ENCODE measurements at places on chromosomes 13 and 19.

GRCh38 chr19:36638862-36639510, 27.7 kb downstream of the ZNF461 start:
- DNase-seq: no peak

GRCh38 chr19:49973987-49974386, 13.0 kb upstream of the SIGLEC11 start:
- DNase-seq: no peak

DNA sequence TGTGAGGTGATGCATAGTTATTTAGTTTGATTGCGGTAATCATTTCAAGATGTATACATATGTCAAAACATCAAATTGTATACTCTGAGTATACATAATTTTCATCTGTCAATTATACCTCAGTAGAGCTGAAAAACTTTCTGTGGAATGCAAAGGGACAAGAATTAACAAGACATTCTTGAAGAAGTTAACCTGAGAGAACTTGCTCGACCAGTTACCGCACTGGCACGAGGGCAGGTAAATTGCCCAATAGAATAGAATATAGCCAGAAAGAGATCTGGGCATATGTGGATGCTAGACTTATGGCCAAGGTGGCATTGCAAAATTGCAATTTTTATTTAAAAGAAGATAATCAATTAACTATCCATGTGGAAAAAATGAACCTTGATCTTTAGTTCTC, 42.3 kb upstream of the GJB6 start:
- DNase-seq: no peak

- DNase-seq: no peak
These were observed 36.5 kb upstream of the MRI1 start for GRCh38 chr19:13727798-13728197.

GRCh38 chr13:45433381-45433790, 15.2 kb upstream of the SLC25A30 start:
- DNase-seq: no peak

GRCh38 chr19:27733551-27734266, 1479.2 kb downstream of the UQCRFS1 start:
- no peak for DNase-seq

DNA sequence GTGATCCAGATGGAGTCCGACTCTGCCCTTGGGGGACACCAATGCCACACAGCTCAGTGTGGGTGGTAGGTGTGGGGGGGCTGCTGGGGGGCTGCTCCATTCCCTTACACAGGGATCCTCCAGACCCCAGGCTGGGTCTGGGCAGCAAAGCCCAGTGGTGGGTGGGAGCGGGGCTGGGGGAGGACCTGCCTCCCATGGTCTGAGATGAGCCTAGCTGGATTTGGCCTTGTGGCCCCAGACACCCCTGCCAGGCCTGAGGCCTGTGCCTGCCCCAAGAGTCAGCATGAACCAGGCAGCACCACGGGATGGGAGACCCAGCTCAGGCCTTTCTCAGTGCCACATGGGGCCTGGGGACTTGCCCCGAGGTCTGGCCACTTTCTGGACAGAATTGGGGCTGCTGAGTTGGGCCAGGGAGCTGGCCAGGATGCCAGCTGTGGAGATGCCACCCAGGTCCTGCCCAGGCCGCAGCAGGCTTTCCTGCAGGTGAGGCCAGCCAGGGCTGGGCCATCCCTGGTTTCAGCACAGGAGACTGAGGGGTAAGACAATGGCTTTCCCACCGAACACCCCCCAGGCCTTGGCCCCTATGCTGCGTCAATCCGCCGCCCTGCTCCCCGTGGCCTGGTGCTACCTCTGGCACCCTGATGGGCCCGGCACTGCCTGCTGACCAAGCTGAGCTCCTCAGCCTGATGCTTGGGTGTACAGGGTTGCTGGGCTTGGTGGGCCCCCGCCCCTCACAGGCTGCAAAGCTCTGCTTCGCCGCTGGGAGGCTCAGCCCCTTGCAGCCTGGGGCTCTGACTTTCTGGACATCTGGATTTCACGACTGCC, 24.2 kb downstream of the CEBPG start:
- DNase-seq: no peak

- DNase-seq: no peak
These were observed 1399.2 kb upstream of the ATXN8OS start for GRCh38 chr13:68708336-68708908.

DNA sequence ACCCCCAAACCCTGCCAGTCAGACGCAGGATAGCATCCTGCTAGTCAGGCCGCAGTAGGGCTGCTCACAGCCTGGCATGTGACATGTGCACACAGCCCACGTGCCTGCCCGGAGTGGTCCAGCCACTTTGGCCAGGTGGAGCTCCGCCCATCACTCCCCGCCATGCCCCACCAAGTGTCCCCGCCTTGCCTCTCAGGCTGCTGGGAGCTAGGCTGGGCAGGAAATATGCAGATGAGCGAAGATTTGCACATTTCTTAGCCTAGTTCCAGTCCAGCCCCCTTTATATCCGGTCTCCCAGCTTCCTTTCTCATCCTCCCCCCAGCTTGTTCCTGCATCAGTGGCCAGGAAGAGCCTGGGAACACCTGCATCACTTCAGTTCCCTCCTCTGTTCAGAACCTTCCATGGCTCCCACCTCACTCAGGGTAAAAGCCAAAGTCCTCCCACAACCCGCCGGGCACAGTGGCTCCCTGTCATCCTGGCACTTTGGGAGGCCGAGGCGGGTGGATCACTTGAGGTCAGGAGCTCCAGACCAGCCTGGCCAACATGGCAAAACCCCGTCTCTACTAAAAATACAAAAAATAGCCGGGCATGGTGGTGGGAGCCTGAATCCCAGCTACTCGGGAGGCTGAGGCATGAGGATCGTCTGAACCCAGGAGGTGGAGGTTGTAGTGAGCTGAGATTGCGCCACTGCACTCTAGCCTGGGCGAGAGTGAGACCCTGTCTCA, 2.3 kb upstream of the DOCK6 start:
- no peak for DNase-seq

GRCh38 chr13:66859078-66859477, 371.1 kb downstream of the PCDH9 start:
- DNase-seq: no peak

- no peak for DNase-seq
These were observed 9.8 kb upstream of the CPB2 start for GRCh38 chr13:46114613-46115012.

GRCh38 chr13:33022986-33023385, 6.8 kb downstream of the KL start:
- no peak for DNase-seq

DNA sequence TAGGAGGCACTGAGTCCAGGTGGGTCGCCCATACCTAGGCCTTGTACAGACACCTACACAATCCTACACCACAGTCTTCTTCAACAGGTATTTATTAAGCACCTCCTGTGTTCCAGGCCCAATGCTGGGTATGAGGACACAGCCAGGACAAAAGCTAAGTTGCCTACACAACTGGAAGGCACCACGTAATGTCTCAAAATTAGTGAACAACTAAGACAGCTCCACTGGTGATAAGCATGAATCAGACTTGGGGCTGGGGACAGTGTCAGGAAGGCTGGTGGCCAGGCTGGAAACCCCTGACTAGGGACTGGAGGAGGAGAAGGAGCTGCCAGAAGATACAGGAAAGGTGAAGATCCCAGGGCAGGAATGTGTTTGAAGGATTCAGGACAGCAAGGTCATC, 2.4 kb downstream of the SMIM24 start:
- DNase-seq: no peak

- DNase-seq: no peak
These were observed 58.2 kb downstream of the CDADC1 start for GRCh38 chr13:49305792-49306425.

- no peak for DNase-seq
These were observed 338.0 kb downstream of the TEX29 start for GRCh38 chr13:111658145-111659100.

DNA sequence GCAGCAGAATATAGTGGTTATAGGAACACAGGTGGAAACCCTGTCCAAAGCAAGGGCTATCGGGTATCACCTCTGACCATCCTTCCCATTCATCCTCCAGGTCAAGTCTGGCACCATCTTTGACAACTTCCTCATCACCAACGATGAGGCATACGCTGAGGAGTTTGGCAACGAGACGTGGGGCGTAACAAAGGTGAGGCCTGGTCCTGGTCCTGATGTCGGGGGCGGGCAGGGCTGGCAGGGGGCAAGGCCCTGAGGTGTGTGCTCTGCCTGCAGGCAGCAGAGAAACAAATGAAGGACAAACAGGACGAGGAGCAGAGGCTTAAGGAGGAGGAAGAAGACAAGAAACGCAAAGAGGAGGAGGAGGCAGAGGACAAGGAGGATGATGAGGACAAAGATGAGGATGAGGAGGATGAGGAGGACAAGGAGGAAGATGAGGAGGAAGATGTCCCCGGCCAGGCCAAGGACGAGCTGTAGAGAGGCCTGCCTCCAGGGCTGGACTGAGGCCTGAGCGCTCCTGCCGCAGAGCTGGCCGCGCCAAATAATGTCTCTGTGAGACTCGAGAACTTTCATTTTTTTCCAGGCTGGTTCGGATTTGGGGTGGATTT, 2.1 kb upstream of the RAD23A start:
- no peak for DNase-seq

DNA sequence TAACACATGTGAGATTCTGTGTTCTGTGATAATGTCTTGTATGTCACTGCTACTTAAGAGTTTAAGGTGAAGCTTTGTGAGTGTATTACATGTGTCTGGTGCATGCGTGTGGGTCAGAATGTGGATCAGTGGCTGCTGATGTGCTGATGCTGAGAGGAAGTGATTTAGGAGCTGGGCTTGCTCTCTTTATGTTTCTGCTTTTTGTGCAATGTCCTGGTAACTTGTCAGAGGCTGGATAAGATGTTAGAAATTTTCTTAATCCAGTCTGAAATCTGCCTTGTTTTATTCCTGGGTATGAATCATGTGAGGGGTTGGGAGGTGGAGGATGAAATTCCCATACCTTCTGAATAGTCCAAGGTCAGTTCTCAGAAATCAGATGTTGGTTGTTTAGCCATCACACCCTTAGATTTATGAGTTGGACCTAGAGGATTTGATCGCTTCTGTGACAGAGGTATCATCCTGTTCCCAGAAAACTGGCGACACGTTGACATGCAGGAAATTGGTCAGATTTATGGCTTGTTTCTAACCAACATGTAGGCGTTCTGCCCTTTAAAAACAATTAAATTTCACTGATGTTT, 24.5 kb upstream of the CXCL17 start:
- DNase-seq: no peak

DNA sequence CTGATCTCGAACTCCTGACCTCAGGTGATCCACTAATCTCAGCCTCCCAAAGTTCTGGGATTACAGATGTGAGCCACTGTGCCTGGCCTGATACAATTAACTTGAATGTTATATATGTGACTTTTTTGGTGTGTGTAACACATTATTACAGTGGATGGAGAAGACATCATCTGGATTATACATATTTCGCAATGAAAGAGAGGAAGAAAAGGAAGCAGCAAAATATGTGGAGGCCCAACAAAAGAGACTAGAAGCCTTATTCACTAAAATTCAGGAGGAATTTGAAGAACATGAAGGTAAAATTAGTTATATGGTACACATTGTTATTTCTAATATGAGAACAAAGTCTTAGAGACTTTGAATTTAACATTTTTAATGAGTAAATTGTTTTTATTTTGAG, 55.5 kb downstream of the BRCA2 start:
- no peak for DNase-seq

DNA sequence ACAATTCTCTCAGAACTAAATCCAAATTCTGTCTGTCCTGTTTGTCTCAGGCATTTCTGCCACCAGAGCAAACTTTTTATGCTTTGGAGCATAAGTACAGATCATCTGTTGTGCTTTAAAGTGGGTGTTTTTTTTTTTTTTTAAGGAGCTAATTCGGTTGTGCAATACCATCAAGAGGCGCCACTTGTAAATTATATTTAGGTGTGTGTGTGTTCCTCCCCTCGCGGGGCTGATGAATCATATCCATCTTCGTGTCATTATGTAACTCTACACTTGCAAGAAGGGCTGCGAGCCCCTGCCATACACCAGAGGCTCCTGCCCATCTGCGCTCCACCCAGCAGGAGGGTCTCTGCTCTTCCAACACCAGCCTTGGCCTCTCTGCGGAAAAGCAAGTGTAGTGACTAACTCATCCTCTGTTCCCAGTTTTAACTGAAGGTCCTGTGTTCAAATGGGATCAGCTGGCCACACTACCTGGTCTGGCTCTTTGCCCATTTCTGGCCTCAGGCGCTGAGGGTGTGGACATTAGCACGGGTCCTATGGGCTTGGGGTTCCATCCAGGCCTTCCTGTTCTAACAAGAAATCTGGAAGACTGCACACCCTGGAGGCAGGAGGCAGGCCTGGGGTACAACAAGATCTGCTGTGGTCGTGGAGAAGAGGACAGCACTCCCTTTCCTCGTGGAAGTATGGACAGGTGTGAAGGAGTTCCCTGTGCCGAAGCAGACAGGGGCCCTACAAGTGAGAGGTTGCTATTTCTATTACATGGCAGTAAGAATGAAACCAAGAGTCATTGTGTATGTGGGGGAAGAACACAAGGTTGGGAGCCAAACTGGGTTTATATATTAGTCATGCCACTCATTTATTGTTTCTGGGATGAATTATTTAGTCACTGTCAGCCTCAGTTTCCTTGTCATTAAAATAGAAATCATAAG, 96.1 kb upstream of the MBNL2 start:
- no peak for DNase-seq

GRCh38 chr19:13621413-13621812, 115.1 kb upstream of the CACNA1A start:
- DNase-seq: peak; percentile 15

- DNase-seq: no peak
These were observed 51.2 kb downstream of the FLT3 start for GRCh38 chr13:28049215-28049614.

DNA sequence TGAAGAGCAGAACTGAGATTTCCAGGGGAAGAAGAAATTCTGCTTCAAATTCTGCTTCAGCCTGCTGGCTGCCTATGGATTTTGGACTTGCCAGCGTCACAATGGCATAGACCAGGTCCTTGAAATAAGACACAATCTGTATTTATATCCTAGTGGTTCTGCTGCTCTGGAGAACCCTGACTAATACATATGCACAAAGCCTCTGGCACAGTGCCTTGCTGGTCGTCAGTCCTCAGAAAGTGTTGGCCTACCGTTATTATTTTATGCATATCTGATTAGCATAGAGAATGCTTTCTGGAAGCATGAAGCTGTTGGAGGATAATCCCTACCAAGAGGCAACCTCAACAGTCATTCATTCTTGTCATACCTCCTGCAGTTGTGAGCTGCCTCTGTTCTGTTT, 213.7 kb downstream of the B3GLCT start:
- DNase-seq: no peak

GRCh38 chr13:38763446-38764381, 76.8 kb downstream of the FREM2 start:
- no peak for DNase-seq

- no peak for DNase-seq
These were observed 6.5 kb downstream of the SOX1 start for GRCh38 chr13:112073245-112074138.

GRCh38 chr19:16216744-16217670, 19.3 kb downstream of the AP1M1 start:
- no peak for DNase-seq
